Astrocyte of the spinal cord (primary cell): ENCODE measurements at places on chromosomes 4 and X.
A peak's percentile ranks its signal among the peaks of the same experiment; 100 is the strongest.

GRCh38 chrX:43643662-43644061, 12.4 kb upstream of the MAOA start:
- DNase-seq, result no peak

GRCh38 chr4:185092535-185093197, 50.4 kb upstream of the SLC25A4 start:
- no peak for DNase-seq

GRCh38 chr4:176439611-176440010, 119.8 kb downstream of the SPCS3 start:
- DNase-seq, result no peak

DNA sequence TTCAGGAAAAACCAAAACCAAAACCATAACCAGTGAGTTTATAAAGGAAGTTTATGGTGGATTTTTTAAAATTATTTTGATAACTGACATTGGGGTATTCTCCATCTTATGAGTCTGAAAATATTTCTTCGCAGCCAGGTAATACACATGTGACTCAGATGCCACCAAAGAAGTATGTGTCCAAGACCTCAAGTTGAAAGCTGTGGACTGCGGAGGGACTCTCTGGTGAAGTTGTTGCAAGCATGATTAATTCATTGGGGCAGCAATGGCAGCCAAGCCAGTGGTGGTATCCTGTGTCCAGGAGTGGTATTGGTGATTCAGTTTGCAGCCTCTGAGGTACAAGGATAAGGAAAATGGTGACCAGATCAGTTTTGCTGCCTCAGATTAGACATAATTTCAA, 14.0 kb upstream of the ADH5 start:
- no peak for DNase-seq

DNA sequence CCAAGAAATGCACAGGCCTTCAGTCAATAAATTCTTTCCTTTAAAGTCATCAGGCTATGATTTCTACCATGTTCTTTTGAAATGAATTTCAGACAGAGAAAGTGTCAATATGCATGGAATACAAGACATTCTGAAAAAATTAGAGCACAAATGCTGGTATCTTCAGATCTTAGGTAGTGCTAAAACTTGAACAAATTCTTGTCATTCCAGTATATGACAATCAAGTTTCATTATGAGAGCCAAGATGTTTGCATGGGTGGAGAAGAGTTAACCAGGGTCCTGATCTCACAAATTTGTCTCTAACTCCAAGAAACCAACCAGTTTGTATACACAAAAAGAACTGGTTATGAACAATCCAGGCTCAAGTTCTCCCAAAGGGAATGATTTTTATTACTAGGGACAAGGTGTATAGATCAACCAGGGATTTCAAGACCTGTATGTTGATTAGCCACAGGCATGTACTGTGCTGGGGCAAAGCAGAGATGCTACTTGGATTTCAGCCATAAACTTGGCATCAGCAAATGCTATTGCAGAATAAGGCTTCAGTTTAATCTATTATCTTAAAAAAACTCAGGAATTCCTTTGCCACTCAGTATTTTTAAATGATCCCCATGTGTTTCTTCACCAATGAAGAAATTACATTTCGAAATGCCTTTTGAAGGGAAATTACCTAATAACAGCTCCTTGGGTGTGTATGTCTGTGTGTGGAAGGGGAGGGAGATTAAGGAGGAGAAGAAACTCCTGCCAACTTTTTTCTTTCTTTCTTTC, 69.7 kb downstream of the FANCB start:
- no peak for DNase-seq

- DNase-seq, result no peak
Measured at GRCh38 chr4:1060621-1061020, 49.2 kb downstream of the FGFRL1 start.

- DNase-seq, result peak; percentile 15
Measured at GRCh38 chr4:150402871-150403272, 179.1 kb upstream of the MAB21L2 start.

- DNase-seq, result peak; percentile 56
Measured at GRCh38 chr4:74499986-74500781, 55.2 kb downstream of the AREG start.

GRCh38 chrX:70030301-70030767, 19.4 kb downstream of the AWAT2 start:
- DNase-seq, result peak; percentile 27

DNA sequence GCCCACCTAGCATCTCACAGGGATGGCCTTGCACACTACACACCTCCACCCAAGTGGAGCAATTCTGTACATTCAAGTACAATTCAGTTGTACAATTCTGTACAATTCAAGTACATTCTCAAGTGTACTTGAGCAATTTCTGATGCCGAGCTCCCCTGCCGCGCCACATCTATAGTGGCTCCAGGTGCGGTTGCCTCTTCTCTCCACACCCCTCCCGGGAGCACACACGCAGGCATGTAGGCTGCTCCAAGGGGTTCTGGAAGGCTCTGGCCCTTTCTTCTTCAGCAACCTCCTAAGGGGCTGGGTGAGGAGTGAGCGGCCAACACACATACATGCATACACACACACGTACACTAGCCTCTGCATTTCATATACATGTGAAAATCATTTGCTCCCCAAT, 18.9 kb upstream of the DUSP9 start:
- no peak for DNase-seq
